ENCODE measurements at places on chromosomes 12 and 14.
A peak's percentile ranks its signal among the peaks of the same experiment; 100 is the strongest.

GRCh38 chr12:24584032-24584675, 364.7 kb downstream of the BCAT1 start:
- DNase-seq: no peak

DNA sequence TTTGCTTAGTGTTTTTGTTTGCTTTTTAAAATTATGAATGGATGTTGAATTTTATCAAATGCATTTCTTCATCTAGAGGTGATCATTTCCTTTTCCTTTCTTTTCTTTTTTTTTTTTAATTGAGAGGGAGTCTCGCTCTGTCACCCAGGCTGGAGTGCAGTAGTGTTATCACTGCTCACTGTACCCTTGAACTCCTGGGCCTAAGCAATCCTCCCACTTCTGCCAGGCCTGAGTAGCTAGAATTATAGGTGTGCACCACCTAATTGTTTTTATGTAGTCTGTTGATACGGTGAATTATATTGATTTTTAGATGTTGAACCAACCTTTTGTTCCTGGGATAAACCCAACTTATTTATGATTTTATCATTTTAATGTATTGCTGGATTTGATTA, 1.5 kb upstream of the CDKL1 start:
- no peak for DNase-seq

GRCh38 chr12:46364777-46365580, 7.6 kb downstream of the SLC38A2 start:
- no peak for DNase-seq

GRCh38 chr12:85955127-85955526, 81.0 kb downstream of the NTS start:
- DNase-seq: no peak

GRCh38 chr14:23123419-23123818, 4.4 kb upstream of the CEBPE start:
- DNase-seq: no peak

GRCh38 chr12:80869264-80869663, 68.5 kb downstream of the LIN7A start:
- no peak for DNase-seq

DNA sequence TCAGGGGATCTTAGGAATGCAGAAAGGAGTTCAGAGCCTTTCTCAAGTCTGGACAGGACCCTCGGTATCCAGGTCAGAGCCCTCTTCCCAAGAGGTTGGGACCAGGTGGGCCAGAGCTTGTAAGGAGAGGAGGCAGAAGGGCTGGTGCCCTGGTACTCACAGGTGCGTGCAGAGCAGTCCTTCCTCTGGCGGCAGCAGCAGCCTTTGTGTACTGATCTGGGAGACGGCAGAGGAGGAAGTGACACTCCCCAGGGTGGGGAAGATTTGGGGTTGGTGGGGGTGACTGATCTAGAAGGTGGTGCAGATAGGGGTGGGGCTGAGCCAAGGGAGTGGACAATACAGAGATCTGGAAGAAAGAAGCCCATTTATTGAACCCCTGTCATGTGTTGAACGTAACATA, at the start of gene ITGB7:
ITGB7 (minus strand) TSS at position 210 of the 400 bp plus-strand sequence. CDS start 6,808 bp downstream, outside the sequence.
- DNase-seq: peak; percentile 29

DNA sequence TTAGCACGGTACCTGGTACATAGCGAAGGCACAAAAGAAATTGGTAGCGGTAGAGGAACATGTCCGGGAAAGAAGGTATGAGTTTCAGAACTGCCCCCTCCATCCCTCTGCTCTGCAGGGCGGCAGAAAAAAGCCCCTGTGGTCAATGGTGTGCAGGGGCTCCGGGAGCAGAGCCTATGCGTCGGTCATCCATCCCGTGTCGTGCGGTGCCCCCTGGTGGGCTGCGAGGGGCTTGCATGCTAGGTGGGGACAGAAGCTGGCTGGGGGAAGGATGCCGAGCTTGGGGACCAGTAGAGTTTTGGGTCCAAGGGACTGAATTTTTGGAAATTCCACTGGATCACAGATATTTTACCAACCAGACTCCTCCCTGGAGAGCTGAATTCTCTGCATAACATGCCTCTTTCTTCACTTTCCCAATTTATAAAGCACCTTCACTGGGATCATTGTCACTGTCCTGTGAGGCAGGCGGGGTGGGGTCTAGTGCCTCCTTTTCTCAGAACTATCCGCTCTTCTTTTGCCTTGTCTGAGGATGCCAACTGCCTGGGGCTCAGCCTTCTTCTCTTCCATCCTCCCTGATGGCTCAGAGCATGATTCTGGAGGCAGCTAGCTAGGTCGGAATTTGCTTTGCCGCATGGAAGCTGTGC, 148.7 kb downstream of the SMOC1 start:
- DNase-seq: peak; percentile 26

DNA sequence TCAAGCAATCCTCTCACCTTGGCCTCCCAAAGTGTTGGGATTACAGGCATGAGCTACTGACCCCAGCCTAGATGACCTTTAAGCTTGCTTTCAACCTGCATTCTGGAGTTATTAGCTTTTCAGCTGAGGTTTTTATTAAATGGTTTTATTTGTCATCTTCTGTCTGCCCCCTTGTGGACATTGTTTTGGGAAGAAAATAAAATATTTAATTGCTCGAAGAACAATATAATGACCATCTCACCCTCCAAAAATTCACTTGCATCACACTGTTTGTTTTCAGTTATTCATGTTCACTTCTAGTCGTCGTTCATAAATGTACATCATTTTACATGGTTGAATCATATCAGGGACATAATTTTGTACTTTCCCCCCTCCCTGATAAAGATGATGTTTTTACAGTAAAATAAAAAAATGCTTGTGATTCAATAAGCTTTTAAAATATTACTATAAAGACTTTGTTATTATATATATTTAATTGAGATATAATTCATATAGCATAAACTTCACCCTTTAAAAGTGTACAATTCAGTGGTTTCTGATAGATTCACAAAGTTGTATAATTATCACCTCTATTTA, 10.1 kb upstream of the SPATS2 start:
- DNase-seq: no peak

GRCh38 chr14:102094101-102094500, 7.3 kb upstream of the HSP90AA1 start:
- no peak for DNase-seq

DNA sequence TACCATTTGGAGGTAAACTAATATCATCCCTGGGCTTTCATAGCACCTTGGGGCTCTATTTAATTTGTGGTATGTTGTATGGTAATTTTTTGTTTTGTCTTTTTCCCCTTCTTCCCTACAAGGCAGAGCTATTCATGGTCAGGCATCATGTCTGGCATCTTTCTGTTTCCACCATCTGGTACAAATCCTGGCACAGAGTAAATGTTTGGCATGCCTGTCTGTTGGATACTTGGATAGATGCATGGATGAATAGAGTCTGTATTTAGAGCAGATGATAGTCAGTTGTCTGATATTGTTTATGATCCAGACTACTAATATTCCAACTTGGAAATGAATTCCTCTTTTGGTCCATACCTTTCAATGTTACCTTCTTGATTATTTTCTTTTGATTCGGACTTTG, 139.8 kb downstream of the NEDD1 start:
- DNase-seq: no peak

DNA sequence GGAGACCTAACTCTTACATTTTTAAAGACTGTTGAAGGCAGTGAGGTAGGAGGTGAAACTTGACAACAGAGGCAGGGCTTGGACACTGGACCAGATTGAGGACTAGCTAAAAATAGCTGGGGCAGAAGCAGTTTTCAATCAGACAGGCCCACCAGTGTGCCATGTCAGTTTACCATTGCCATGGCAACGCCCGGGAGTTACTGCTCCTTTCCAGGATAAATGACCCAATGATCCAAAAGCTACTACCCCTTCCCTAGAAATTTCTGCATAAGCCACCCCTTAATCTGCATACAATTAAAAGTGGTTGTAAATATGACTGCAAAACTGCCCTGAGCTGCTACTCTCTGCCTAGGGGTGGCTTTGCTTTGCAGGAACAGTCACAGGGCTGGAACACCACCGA, 53.2 kb upstream of the PKP2 start:
- no peak for DNase-seq

DNA sequence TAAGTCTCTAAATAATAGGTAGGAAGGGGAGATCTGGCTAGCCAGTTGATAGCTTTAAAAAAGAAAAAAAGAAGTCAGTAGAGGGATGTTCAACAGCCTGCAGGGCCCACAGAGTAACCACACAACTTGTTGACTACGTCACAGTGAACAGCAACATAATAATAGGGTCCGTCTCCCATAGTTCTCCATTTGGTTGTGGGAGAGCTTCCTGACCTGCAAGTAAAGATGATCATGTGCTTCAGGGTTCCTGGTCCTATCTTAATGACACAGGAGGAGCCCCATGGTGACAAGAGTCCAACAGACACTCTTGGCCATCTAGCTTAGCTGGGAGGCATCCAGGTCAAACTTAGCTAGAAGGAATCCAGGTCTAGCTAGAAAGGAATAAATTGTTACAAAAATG, 36.2 kb downstream of the FGD6 start:
- no peak for DNase-seq

DNA sequence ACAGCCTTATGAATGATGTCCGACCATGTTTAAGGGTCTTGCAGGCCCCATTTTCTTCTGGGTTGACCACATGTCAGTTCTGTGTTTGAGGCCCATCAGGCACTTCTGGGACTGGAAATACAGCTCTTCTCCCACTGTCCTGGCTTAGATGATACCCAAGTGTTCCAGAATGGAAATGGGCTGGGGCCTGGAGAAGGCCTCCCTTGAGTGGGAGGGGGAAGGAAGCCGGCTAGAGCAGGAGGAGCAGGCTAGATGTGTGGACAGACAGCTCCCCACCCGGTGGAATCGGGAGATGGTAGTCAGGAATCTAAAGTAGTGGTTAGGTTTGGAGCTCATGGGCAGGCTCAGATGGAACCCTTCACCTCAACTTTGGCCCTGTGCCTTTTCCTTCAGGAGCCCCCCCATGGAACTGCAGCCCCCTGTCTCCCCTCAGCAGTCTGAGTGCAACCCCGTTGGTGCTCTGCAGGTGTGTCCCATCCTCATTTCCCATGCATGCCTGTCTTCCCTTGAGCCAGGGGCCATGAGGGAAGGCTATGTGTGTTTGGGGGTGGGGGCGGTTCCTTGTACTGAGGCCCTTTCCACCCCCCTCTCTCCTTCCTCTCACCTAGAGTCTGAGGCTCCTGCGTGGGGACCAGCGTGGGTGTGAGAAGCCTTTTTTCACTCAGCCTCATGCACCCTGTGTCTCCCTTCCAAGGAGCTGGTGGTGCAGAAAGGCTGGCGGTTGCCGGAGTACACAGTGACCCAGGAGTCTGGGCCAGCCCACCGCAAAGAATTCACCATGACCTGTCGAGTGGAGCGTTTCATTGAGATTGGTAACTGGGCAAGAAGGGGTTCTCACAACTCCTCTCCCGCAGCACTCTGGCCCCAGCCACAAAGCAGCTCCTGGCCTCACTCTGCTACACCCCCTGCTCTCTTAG, 3.0 kb downstream of the NPFF start:
- DNase-seq: no peak

DNA sequence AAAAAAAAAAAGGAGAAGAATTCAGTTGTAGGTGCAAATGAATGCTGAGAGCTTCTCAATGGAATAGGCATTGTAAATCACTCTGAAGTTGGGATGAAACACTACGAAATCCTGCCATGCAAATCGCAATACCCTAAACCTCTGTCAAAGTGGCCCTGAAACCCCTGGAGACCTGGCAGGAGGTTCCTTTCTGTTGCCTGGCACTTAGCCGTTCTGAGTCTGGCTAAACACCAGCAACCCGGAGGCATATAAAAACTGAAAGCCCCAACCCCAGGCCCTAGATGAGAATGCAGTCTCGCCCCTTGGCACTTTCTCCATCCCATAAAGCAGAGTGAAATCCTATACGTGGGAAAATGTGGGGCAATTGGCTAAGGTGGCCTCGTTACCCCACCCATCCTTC, 151.5 kb upstream of the PARP11 start:
- DNase-seq: no peak

- no peak for DNase-seq
Measured at GRCh38 chr12:98220636-98221035, 294.8 kb upstream of the TMPO start.

DNA sequence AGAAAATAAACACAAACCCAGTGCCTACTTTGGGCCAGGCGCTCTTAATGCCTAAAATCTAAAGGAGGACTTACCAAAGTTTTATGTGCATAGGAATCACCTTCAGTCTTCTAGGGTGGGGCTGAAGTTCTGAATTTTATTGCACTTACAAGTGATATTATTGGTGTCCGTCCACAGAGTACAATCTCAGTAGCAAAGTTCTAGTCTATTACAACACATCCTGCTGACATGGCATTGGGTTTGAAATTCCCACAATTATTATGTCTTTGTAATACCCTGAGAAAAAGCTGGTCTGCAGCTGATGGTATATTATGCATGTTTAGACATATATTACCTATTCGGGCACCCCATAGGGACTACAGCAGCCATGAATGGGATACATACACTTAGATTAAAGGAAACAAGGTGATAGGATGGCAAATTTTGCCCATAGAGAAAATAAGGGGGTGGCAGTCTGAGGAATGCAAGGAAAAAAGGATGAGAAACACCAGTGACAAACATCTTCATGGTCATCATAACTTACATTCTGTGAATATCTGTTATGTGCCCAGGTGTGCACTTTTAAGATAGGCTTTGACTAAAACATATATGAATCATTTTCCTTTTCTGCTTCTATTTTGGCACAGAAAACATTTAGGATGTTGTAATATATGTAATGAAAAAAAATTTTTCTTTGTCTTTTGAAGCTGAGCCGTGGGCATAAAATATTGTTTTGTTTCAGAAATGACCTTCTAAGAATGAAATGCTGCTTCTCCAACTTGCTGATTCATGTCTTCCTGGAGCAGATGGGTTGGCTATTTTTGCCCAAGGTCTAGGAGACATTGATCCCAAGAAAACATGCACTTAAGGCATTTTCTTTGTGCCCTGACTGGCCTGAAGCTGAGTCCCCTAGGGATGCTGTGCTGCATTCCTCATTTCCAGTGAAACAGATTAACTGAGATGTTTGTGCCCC, 27.2 kb upstream of the ALG10 start:
- no peak for DNase-seq

- no peak for DNase-seq
Measured at GRCh38 chr12:13504074-13504473, 307.5 kb downstream of the EMP1 start.

DNA sequence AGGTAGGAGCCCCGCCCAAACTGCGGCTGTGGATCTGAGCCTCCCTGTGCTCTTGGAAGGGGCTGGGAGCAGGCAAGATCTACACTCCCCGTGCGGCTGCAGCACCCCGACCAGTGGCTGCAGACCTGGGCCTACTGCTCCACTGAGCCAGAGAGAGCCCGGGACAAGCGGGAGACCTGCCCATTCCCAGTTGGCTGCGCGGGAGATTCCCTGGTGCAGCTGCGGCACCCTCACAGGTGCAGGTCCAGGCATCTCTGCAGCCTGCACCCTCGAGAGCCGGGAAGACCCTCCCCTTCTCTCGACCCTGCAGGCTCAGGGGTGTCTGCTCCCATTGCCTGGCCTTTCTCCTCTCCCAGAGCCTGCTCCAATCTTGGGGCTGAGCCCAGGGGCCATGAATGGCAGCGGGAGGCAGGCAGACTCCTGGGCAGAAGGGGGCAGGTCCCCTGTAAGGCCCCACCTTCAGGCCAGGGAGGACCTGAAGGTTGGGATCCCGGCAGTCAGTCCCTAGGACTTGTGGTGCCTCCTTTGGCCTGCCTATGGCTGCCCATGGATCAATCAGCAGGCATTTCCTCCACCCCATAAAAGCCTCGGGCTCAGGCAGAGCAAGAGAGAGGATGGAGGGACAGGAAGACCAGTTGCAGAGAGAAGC, 8.8 kb upstream of the A2M start:
- no peak for DNase-seq

GRCh38 chr14:24434676-24435075, 4.9 kb downstream of the KHNYN start:
- DNase-seq: no peak

All from stimulated activated CD8-positive, alpha-beta memory T cell treated with anti-CD3 and anti-CD28 coated beads, Interleukin-7, amount 100 ng/mL, for 1 hour (primary cell).